ENCODE measurements at places on chromosomes 1 and 21.
A peak's percentile ranks its signal among the peaks of the same experiment; 100 is the strongest.

DNA sequence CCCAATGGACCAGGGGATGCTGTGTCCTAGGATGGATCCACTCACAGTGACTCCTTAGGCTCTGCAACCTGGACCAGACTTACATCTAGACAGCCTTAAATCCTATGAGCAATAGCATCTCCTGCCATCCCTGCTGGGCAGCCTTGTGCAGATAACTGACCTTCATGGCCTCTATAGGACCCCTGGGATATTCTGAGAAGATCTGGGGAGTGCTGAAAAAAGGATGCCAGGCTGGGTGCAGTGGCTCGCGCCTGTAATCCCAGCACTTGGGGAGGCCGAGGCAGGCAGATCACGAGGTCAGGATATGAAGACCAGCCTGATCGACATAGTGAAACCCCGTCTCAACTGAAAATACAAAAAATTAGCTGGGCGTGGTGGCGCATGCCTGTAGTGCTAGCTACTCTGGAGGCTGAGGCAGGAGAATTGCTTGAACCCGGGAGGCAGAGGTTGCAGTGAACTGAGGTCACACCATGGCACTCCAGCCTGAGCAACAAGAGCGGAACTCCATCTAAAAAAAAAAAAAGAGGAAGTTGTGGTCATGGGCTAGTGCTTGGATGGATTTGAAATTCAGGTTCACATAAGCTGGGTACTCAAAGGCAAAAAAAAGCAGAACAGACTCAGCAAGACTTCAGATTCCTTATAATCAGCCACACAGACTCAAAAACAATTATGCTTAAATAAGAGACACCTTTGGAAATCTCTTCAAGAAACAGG is 10.9 kb upstream of the SH2D1B start:
- no peak for DNase-seq

GRCh38 chr1:36183309-36183856 is 27.4 kb downstream of the MAP7D1 start:
- no peak for DNase-seq

DNA sequence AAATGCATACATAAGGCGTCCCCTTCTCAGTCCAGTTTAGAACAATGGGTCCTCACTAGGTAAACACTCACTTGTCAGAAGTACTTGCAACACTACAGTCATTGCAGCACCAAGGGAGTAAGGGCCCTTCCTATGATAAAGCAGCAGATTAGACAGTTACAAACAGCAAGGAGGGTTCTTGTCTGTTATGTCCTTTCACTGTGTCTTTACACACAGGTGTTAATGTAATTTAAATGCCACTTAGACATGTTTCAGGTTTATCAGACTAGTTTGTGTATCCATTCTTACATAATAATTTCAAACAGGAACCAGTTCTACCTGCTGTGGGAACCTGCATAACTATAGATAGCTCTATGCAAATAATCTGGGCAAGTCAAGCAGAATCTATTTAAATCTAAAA is 105.6 kb upstream of the USH2A start:
- peak; percentile 74 for DNase-seq

DNA sequence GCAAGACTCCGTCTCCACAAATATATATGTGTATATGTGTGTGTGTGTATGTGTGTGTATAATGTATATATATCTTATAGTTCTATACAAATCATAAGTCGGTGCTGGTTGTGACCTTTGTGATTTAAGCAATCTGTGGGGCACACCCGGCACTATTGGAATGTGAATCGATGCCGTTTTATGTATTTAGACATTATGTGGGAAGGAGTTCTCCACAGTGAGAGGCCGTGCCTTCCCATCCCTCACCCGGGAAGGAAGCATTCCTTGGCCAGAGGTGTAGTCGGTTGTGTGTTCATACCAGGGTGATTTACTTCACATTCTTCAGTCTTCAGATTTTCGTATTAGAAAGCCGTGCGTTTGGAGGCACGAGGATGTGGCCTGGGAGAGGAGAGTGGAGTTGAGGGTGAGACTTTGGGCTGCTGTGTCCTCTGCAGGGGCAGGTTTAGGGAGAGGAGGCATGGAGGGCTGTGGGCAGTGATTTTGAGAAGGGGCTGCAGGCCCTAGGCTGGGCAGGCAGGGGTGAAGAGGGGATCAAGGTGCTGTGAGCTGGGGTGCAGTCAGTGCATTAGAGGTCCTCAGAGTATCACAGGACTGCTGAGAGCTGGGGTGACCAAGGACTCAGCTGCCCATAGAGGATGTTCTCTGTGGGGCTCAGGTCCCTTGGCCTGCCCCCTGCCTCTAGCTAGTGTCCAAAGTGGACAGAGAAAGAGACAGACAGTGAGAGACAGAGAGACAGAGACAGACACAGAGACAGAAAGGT is 57.7 kb downstream of the TRIM11 start:
- DNase-seq = no peak

- DNase-seq = no peak
These were observed 2569.4 kb upstream of the TPTE start for GRCh38 chr21:7951854-7952519.

GRCh38 chr1:37814252-37814651 is 6.2 kb upstream of the YRDC start:
- no peak for DNase-seq

GRCh38 chr1:248521856-248522255 is 14.0 kb downstream of the OR2G6 start:
- no peak for DNase-seq

DNA sequence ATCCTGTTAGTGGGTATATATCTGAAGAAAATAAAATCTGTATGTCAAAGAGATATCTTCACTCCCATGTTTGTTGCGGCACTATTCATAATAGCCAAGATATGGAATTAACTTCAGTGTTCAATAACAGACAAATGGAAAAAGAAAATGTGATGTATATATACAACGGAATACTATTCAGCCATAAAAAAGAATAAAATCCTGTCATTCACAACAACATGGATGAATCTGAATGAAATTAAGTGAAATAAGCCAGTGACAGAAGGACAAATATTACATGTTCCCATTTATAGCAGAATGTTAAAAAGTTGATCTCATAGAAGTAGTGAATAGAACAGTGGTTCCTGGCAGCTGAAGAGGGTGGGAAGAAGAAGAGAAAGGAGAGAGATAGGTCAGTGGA is 239.1 kb upstream of the RUNX1 start:
- no peak for DNase-seq

- no peak for DNase-seq
These were observed 29.1 kb downstream of the MAP3K21 start for GRCh38 chr1:233356705-233356987.

DNA sequence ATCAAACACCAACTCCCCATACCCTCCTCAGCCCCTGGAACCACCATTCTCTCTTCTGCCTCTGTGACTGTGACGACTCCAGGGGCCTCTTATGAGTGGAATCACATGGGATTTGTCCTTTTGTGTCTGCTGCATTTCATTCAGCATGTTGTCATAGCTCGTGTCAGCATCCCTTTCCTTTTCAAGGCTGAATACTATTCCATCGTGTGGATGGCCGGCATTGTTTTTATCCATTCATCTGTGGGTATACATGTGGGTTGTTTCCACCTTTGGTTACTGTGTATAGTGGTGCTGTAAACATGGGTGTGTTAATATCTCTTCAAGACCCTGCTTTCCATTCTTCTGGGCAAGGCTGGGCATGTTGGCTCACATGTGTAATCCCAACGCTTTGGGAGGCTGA is 17.1 kb upstream of the OBSCN start:
- no peak for DNase-seq

DNA sequence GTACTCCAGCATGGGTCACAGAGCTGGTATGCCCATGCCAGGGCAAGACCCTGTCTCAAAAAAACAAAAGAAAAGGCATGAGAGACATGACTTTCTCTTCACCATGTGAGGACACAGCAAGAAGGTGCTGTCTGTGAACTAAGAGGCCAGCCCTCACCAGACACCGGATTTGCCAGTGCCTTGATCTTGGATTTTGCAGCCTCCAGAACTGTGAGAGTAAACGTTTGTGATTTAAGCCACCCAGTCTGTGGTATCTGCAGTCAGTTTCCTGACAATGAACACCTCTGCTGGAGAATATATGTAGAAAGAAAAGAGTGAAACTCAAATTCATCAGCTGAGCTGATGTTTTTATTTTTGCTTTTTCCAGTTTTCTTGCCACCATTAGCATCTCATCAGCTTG is 166.3 kb upstream of the RAB4A start:
- no peak for DNase-seq

GRCh38 chr1:175099916-175100315 is 32.3 kb downstream of the TNN start:
- no peak for DNase-seq

GRCh38 chr1:42953182-42954180 is 5.2 kb downstream of the SLC2A1 start:
- DNase-seq = no peak

GRCh38 chr1:55156608-55157007 is 58.6 kb downstream of the USP24 start:
- DNase-seq = no peak

DNA sequence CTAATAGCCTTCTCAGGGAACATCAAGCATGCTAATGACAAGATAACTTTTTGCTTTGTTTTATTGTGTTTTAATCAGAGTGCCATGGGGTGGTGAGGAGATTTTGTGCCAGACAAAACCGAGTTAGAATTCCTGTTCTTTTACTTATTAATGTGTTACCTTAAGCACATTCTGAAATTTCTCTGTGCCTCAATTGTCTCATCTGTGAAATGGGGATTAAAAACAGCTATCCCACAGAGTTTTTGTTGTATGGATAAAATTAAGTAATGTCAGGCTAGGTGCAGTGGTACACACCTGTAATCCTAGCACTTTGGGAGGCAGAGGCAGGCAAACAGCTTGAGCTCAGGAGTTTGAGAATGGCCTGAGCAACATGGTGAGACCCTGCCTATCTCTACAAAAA is 138.0 kb downstream of the PROX1 start:
- DNase-seq = no peak

- no peak for DNase-seq
These were observed at the start of gene S100A7A for GRCh38 chr1:153415850-153416570. Gene S100A7A, plus strand, starts transcription at chr1:153416520. Its CDS starts 1,563 bp downstream, at chr1:153418083.

- no peak for DNase-seq
These were observed 3.1 kb downstream of the EVA1B start for GRCh38 chr1:36320291-36320761.

DNA sequence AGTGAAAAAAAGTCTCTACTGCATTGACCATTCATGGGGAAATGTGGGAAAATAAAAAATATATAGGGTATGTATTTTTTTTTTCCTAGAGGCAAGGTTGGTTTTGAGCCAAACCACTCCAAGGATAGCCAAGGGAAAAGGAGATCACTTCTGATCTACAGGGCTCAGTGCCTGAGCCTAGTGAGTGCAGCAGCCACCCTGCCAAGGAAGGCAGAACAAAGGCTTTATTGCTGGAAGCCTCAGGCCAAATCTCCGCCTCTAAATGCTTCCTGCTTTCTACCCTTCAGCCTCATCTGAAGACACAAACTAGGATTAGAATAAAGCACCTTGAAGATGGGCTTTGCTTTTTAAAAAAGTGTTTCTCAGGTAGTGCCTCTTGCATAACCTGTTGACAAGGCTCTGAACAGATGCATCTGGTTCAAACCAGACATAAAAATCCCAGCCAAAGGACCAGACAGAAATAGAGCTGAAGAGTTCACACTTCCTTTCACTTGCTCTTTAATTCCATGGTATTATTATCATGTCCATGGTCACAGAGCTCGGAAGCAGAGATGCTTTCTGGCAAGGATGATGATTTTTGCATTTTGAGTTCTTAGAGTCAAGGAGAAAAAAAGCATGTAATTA is 10.5 kb downstream of the C1orf115 start:
- peak; percentile 18 for DNase-seq

DNA sequence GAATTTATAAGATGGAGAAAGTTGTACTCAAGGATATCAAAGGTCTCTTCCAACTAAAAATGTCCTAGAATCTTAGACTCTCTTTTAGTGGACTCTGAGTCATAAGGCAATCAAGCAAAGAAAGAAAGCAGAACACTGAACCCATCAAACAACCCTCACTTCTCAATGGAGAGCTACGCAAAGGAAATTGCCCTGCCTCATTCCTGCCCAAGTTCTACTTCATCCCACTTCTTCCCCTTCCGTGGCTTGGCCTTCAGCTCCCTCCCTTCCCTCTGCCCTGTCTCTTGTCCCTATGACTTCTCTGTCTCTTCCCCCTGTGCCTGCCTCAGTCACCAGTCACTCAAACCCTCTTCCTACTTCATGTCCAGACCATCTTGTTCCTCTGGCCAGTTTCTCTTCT is 58.5 kb downstream of the RIMS3 start:
- no peak for DNase-seq

DNA sequence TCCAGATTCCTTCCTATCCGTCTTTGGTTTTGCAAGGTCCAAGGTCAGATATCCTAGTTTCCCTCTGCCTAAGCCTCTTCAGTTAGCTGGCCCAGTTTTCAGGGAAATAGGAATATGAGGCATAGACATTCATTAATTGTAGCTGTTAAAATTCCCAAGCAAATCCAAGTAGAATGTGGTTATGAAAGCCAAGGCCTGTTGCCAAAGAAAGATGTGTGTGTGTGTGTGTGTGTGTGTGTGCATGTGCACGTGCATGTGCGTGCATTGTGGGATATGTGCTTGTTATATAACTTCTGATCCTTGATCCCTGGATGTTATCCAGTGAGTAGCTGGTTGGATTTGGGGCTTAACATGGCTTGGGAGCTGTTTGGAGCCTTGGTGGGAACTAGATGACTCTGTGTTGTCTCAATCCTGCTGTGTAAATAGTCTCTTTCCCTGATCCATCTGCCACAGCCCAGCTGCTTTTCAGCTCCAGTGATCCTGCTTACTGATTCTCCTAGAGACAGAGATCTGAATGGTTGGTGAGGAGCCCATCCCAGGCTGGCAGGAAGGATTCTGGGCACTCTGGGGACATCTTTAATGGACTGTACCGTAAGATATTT is 70.6 kb upstream of the GCLM start:
- no peak for DNase-seq

DNA sequence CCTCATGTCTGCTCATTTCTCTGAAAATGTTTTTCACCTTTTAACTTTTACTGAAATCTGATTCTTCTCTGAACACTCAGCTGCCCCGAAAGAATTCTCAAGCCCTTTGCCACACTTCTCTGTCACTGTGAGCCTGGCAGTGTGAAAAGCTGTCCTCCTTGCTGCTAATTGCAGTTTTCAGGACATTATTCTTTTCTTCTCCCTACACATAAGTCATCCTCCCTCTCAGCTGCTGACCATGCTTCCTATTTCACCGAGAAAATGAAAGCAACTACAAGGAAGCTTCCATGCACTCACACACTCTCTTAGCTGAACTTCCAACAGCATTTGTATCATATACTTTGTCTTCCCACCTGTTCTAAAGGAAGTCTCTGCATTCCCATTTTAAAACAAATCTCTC is 15.8 kb downstream of the OLFM3 start:
- DNase-seq = no peak

Data from PC-9 (cell line).